ENCODE measurements at places on chromosomes 2 and 18. TPM values are rescaled to one million over a fixed set of nuclear protein-coding genes. Genes with fewer than 3 reads are reported as not detected.

Gene BCL11A
- 31.4 TPM for total RNA-seq

GRCh38 chr2:18677280-18677679 is 87.9 kb upstream of the NT5C1B start:
- no peak for DNase-seq

- no peak for DNase-seq
Observed at GRCh38 chr2:182228741-182229140, 198.1 kb downstream of the PDE1A start.

DNA sequence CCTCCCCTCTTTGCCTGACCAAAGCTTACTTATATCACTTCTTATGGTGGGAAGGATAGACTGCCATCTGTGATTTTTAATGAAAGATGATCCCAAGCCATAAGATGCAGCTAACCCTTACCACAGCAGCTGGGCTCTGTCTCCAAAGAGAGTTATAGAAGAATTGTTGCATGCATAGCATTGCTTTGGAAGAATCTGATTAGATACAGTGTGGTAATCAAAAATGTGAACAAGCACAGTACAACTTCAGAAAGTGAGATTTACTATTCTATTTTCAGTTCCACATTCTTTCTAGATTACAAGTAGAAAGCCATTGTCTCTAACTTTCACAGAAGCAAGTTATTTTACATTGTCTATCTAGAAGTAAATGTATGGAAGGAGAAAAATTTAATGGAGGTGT is 129.0 kb upstream of the ACVR2A start:
- no peak for DNase-seq

DNA sequence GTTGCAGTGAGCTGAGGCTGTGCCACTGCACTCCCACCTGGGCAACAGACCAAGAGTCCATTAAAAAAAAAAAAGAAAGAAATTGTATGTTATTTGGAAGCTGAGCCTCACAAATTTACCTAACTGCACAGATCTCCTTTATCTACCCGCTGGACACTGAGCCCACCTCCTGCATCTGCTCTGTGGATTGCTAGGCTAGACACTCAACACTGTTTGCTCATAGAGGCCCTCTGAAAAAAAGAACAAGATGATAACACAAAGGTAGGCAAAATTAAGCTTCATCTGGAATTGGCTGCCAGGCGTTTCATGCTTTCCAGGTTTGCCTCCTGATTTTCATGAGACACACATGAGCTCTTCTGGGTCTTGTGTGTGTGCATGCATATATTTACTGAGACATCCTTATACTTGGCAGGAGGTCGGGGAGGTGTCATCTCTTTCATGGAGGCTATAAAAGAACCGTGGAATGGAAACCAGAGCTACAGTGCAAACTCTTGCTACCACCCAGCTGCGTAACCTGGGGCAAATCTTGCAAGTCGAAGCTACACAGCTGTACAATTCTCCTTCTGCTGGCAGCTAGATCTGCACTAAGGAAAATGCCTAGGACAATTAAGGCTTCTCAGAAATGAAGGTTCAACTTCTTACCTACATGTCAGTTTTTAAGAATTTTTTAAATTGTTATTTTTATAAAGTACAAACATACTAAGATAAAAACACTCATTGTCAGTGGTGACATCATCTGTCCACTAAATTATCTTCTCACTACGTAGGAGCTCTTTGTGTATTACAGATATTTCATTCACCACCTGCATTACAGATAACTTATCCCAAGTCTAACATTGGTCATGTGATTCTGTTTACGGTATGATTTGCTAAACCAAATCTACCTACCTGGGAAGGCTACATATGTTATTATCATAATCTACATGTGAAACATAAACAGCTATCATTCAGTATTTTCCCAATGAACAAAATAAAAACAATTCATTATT is 63.1 kb downstream of the CABYR start:
- DNase-seq: no peak

Gene SLC14A1
- total RNA-seq: 136 TPM

- DNase-seq: no peak
Observed at GRCh38 chr2:25551316-25551715, 122.1 kb downstream of the DTNB start.

DNA sequence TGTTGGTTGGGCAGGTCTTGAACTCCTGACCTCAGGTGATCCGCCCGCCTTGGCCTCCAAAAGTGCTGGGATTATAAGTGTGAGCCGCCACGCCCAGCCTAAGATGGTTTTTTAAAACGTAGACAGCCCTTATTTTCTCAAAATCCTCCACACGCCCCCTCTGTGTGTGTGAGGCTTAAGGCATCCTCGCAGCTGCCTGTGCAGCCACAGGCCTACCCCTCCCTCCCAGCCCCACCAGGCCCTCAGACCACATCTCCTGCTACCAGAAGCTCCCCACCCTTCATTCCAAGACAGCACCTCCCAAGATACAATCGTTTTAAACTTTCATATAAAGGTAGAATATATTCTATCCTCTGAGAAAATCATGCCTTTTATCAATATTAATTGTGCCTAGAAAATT is 4.8 kb downstream of the ANO7 start:
- no peak for DNase-seq
